ENCODE measurements at places on chromosomes 13 and 19.

GRCh38 chr13:113962386-113962785 is 11.5 kb downstream of the C13orf46 start:
- DNase-seq = no peak

DNA sequence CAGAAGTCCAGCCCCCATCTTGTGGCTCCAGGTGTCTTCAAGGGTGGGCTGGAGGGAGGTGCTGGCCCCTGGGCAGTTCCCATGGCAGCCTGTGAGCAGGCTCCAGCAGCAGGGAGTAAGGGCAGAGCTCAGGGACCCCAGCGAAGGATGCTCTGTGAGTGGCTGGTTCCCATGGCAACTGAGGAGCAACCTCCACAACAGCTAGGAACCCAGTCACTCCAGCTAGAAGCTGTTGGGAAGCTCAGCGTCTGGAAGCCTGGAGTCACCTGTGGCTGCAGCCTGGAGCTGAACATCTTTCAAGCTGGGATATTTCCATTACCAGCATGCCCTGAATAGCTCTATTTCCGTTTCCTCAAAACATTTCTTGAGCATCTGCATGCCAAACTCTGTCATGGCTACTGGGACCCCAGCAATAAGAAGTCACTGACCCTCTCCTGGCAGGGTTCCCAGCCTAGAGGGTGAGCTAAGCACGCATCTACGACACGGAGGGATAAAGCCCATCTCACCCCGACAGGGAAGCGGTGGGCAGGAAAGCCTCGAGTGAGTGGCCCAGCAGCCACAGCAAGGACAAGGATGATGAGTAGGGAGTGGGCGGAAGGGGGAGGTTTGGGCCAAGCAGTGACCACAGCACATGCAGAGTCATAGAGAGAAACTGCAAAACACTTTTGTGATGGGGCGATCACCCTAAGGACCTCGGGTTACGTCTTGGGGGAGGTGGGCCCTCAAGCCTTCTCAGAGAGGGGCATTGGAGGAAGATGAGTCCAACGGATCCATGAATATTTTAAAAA is 52.6 kb downstream of the ALOX5AP start:
- DNase-seq = no peak

DNA sequence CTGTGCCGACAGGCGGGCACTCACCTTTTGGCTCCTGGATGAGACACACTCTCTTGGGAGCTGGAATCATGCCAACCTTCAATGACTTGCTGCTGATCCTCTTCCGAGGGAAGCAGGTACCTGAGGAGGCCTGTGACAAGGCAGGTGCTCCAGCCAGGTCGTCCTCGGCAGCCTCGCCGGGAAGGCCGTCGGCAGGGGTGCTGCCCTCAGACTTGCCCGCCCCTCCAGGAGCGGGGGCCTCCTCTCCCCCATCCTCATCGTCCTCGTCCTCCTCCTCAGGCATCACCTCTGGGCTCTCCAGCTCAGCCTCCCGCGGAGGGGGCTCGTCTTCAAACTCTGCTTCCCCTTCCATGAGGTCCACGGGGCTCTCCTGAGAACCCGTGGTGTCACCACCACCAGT is 29.2 kb downstream of the SUGP2 start:
- no peak for DNase-seq

GRCh38 chr13:19967621-19968020 is 9.1 kb downstream of the ZMYM2 start:
- DNase-seq = no peak

GRCh38 chr13:30100226-30100625 is 207.1 kb downstream of the KATNAL1 start:
- no peak for DNase-seq

DNA sequence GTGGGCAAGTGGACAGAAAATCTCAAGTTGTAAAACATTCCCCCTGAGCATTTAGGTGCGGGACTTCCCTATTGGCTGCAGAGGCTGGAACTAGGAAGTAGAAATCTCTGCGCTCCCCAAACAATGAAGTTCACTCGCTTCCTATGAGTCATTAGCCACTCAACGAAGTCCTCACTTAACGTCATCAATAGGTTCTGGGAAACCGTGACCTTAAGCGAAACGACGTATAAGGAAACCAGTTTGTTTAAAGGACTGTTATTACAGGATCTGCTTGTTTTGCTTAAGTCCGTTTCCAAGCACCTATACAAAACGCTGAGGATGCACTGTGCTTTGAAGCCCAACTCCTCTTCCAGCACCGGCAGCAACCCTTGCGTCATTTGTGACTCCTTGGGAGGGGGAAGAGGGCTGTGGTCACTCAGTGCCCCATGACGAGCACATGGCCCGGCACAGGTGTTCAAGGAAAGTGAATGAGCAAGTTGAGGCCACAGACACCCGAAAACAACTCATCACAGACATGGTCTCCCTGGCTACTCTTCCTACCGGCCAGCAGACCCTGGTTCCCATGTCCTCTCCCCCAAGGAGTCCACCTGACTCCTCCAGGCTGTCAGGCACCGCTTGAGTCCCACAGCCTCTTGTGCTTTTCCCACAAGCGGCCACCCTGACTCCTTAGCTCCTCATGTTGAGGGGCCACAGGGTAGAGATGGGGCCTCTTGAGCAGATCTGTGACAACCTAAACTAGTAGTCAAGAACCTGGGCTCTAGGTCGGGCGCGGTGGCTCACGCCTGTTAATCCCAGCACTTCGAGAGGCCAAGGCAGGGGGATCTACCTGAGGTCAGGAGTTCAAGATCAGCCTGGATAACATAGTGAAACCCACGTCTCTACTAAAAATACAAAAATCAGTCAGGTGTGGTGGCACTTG is 4.8 kb downstream of the RPS16 start:
- DNase-seq = no peak

GRCh38 chr13:99469041-99469440 is 32.2 kb upstream of the TM9SF2 start:
- DNase-seq = no peak
